Activated T-cell treated with anti-CD3 and anti-CD28 coated beads, Interleukin-2, amount 50 U/mL, for 72 hours (primary cell): ENCODE measurements at places on chromosomes 3 and 15. TPM values are rescaled to one million over a fixed set of nuclear protein-coding genes. Genes with fewer than 3 reads are reported as not detected.

The HEG1 gene
- 9.5 TPM for total RNA-seq

DNA sequence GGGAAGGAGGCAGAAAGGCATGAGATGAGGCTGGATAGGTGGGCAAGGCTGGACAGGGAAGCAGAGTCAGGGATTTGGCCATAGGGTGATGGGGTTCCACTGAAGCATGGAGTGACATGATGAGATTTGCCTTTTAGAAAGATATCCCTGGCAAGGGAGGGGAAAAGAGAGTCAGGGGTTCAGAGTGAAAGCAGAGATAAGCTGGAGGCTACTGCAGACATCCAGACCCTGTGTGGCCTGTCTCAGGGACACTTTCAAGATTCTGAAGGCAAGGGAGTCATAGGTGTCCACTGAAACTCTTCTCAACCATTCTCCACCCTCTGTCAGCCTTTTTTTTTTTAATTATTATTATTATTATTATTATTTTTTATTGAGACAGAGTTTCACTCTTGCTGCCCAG lies 94.0 kb upstream of the SPATA12 start:
- DNase-seq, result no peak

The DYNLT2B gene
- total RNA-seq, result 20.4 TPM

DNA sequence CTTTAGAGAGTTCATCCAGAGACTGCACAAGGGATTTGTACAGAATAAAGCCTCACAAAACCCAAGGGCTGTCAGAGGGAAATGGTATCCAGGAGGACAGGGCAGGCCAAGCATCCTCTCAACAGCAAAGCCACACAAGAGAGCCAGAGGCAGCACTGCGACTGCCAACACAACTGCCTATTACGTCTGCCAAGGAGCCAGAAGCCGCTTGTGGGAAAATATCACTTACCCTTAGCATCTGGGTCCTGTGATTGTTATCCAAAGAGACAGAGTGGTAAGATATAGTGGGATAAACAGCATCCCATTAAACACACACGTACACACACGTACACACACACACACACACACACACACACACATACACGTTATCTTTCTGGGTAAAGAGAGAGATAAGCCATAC lies 618.3 kb upstream of the AGTR1 start:
- DNase-seq, result no peak

DNA sequence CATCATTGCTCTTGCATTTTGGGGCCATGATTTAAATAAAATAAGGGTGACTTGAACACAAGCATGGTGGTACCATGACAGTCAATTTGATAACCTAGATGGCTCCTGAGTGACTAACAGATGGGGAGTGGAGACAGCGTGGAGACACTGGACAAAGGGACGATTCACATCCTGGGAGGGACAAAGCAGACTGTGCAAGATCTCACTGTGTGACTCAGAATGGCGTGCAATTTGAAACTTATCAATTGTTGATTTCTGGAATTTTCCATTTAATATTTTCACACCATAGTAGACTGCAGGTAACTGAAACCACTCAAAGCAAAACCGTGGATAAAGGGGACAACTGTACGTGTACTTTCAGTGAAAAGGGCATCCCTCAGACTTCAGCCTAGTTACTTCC lies 25.5 kb downstream of the MCCC1 start:
- no peak for DNase-seq

GRCh38 chr3:3665961-3666640 lies 133.1 kb upstream of the LRRN1 start:
- no peak for DNase-seq

DNA sequence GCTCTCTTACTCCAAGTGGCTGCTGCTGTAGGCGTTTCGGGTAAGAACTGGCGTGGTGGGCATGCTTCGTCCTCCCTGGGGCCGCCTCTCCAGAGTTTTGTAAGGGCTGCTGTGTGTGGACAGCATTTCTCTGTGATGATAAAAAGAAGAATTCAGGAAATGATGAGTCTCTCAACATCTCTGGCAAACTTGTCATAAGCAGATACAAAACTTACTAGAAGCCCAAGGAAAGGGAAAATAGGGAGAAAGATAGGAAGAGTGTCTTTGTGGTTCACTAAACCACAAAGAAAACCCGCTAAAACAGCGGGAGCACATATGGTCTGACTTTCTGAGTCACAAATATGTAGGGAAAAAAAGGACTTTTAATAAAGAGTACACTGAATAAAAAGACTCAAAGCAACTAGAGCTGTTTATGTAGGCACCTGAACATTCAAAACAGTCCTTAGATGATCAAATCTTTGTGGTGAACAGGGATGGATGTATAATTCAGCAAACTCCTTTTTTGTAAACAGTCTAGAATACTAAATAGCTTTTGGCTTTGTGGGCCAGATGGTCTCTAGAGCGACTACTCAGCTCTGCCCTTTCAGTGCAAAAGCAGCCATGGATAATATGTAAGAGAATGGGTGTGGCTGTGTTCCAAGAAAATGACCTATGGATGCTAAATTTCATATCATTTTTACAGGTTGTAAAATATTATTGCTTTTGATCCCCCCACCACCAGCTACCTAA lies 60.4 kb upstream of the LMOD3 start:
- no peak for DNase-seq

The RSL24D1 gene
- total RNA-seq, result 181 TPM

DNA sequence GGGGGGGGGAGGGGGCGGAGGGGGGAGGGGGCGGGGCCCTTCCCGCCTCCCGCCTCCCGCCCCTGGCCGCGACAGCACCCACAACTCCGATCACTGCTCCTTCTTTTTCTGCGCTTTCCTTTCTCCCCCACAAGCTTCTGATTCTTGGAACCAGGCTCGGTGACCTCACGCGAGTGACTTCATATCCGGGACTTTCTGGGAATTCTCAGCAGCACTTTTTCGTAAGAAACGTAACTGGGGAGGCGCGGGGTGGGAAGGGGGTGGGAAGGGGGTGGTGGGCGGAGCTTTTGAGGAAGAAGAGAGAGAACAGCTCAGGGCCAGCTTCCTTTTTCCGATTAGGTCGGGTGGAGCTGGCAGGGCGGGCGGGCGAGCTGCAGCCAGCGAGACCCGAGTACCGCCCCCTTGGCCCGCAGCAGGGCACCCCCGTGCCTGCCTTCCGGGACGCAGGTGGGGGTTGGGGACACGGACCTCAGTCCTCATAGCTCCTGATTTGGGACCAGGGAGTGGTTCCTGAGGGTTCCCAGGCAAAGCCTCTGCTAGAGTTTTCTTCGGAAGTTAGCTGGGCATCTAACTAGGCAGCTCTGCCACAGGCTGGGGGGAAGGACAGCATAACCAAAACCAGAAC lies 14.6 kb downstream of the XIRP1 start:
- peak; percentile 70 for DNase-seq

- DNase-seq, result no peak
Measured at GRCh38 chr3:29763115-29763514, 482.2 kb downstream of the RBMS3 start.
